ENCODE measurements at places on chromosomes 4 and X. TPM values are rescaled to one million over a fixed set of nuclear protein-coding genes. Genes with fewer than 3 reads are reported as not detected.

Gene HTN3
- not detected for polyA plus RNA-seq

DNA sequence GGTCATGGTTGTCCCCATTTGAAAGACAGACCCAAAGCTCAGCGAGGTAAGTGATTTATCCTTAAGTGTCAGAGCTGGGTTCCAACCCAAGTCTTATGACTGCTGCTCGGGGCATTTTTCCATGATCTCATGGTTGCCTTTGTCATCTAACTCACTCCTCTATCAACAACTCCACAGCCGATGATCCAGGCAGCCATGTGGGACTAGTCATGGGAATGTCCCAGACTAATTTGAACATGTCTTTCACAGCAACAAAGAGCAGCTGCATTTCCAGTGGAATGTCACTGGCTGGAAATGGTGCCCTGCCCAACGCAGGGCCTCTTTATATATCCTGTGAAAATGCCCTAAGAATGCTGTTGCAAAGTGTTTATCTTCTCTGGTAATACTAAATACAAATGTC is 284.8 kb upstream of the PPARGC1A start:
- no peak for DNase-seq

Gene GAGE12F
- polyA plus RNA-seq: not detected

DNA sequence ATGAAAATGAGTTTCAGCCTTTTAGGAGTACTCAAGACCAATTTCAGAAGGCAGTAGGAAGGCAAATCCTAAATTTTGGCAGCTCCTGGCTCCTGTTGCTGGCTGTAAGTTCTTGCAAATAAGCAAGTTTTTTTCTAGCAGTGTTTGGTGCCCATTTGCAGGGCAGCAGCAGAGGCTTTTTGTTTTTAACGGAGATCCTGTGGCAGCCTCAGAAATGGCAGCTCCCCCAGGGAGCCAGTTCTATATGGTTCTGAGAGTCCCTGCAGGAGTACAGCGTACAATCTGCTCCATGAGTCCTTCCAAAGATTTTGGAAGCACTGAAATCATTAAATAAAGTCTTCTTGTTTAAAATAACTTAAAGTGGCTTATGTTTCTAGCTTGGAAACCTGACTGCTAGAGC is 171.9 kb downstream of the NDST4 start:
- DNase-seq: no peak

- DNase-seq: no peak
These were observed 271.6 kb upstream of the ARSJ start for GRCh38 chr4:114251020-114251419.
